ENCODE measurements at places on chromosomes 12 and 14. TPM values are rescaled to one million over a fixed set of nuclear protein-coding genes. Genes with fewer than 3 reads are reported as not detected.

GRCh38 chr14:54642801-54643695 is 76.1 kb downstream of the SAMD4A start:
- no peaks in the 10 kb centered on the region for H3K27me3 ChIP-seq
- H3K36me3 ChIP-seq = no peaks in the 10 kb centered on the region
- peak overlapping the region; percentile 37 for H3K27ac ChIP-seq
- peaks cover 44% of the 10 kb centered on the region for H3K4me1 ChIP-seq
- no peak for DNase-seq

The SERPINA5 gene
- total RNA-seq = 1.8 TPM

The AREL1 gene
- total RNA-seq = 14.7 TPM

The RPL10L gene
- total RNA-seq = not detected

The PPFIA2 gene
- total RNA-seq = not detected

- H3K27ac ChIP-seq = no peak overlapping the region
- no peaks in the 10 kb centered on the region for H3K27me3 ChIP-seq
- no peak overlapping the region for H3K4me3 ChIP-seq
- H3K4me1 ChIP-seq = no peaks in the 10 kb centered on the region
- H3K36me3 ChIP-seq = no peaks in the 10 kb centered on the region
Observed at GRCh38 chr12:41558671-41559070, 370.6 kb downstream of the PDZRN4 start.

The SMCO2 gene
- total RNA-seq = not detected

DNA sequence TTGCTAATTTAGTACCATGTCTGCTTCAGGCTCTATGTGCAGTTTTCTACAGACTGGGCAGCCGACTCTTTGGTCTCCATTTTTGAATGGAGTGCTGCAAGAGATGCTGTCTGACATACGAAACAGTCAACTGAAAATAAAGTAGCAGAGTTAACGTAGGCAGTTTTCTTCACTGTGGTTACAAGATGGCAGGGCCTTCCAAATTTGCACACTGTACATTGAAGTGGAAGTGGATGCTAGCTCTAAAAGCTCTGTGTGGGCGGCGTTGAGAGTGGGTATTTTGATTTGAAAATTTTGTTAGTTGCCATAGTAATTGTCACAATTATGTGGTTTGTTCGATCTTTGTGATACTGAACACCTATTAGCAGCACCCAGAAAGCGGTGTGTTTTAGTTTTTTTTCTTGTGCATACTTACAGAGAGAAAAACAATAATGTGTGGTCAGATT is 154.9 kb upstream of the ATP2B1 start:
- H3K4me1 ChIP-seq = peaks cover 10% of the 10 kb centered on the region
- DNase-seq = no peak
- no peaks in the 10 kb centered on the region for H3K27me3 ChIP-seq
- no peaks in the 10 kb centered on the region for H3K36me3 ChIP-seq

- peaks cover 25% of the 10 kb centered on the region for H3K4me1 ChIP-seq
- H3K36me3 ChIP-seq = no peaks in the 10 kb centered on the region
- H3K4me3 ChIP-seq = no peak overlapping the region
- H3K27ac ChIP-seq = peak overlapping the region; percentile 84
Observed at GRCh38 chr14:76946753-76947077, 81.8 kb downstream of the IRF2BPL start.

DNA sequence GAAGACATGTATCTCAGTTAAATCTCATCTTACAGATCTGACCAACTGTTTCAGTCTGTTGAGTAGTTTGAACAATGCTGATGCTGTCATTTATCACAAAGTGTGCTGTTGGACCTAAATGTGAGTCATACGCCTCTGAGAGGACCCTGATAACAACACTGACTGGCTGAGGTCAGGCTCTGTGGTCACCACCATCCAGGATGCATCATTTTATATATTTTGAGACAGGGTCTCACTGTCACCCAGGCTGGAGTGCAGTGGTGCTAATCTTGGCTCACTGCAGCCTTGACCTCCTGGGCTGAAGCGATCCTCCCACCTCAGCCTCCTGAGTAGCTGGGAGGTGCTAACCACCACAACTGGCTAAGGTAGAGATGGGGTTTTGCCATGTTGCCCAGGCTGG is 181.0 kb upstream of the RGS6 start:
- no peaks in the 10 kb centered on the region for H3K4me1 ChIP-seq
- no peaks in the 10 kb centered on the region for H3K27me3 ChIP-seq
- H3K4me3 ChIP-seq = no peak overlapping the region
- no peak overlapping the region for H3K27ac ChIP-seq
- no peaks in the 10 kb centered on the region for H3K36me3 ChIP-seq

- H3K27ac ChIP-seq = no peak overlapping the region
- H3K4me3 ChIP-seq = no peak overlapping the region
- no peak for DNase-seq
- no peaks in the 10 kb centered on the region for H3K36me3 ChIP-seq
- H3K27me3 ChIP-seq = no peaks in the 10 kb centered on the region
Observed at GRCh38 chr12:22738945-22739344, 114.0 kb downstream of the ETNK1 start.

- no peak overlapping the region for H3K4me3 ChIP-seq
- no peaks in the 10 kb centered on the region for H3K36me3 ChIP-seq
- peaks cover 86% of the 10 kb centered on the region for H3K4me1 ChIP-seq
Observed at GRCh38 chr12:116196752-116197718, 80.5 kb downstream of the MED13L start.

DNA sequence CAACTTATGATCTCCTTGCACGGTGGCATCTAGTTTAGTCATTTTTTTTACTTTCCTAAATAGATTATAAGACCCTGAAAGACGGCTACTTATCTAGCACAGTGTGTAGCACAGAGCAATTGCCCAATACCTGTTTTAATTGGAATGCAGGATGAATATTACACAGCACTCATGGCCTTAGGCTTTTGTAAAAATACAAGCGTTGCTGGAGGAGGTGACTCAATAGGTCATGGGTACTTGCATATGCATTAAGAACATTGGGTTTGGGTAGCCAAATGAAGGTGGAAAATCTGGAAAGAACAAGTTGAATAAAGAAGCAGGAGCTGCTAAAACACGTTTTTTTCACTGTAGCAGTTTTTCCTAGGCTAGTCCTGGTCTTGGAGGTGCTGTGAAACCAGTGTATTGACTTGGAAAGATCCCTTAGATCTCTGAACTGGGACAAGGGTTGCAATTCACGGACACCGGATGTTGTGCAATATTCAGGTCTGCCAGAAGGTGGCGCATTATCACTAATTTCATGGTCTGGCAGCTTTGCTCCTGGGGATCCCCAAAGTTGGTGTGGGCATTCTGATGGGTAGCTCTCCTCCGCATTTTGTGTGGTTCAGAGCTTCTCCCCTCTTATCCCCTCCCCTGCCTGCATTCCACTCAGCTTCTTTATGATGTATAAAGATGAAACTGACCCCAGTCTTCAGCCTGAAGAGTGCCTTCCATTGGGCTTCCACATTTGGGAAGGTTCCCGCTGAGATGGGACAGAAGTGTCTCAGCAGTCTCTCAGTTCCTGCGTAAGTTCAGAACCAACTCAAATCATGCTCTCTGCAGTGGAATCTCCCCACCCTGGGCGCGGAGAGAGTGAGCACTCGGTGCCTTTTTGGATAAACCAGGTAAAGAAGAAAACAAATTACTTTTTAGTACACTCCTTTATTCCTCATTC is 278.3 kb downstream of the NRXN3 start:
- no peak overlapping the region for H3K27ac ChIP-seq
- no peaks in the 10 kb centered on the region for H3K4me1 ChIP-seq
- H3K36me3 ChIP-seq = no peaks in the 10 kb centered on the region
- no peak overlapping the region for H3K4me3 ChIP-seq
- peak; percentile 25 for DNase-seq

GRCh38 chr12:118979763-118980406 is 1.5 kb upstream of the SRRM4 start:
- H3K36me3 ChIP-seq = no peaks in the 10 kb centered on the region
- H3K27me3 ChIP-seq = peaks cover 42% of the 10 kb centered on the region
- no peak overlapping the region for H3K4me3 ChIP-seq
- H3K27ac ChIP-seq = no peak overlapping the region

GRCh38 chr14:73567951-73568885 is 795 bp upstream of the ACOT2 start:
- no peak for DNase-seq
- peaks cover 28% of the 10 kb centered on the region for H3K4me1 ChIP-seq
- H3K36me3 ChIP-seq = no peaks in the 10 kb centered on the region
- no peaks in the 10 kb centered on the region for H3K27me3 ChIP-seq

GRCh38 chr12:28144059-28144458 is 46.2 kb upstream of the CCDC91 start:
- no peak overlapping the region for H3K27ac ChIP-seq
- DNase-seq = no peak
- H3K36me3 ChIP-seq = no peaks in the 10 kb centered on the region
- no peaks in the 10 kb centered on the region for H3K4me1 ChIP-seq
- H3K4me3 ChIP-seq = no peak overlapping the region

GRCh38 chr12:48187916-48188695 is 4.7 kb downstream of the CCDC184 start:
- H3K36me3 ChIP-seq = no peaks in the 10 kb centered on the region
- peaks cover 3% of the 10 kb centered on the region for H3K4me1 ChIP-seq
- no peak for DNase-seq

- H3K36me3 ChIP-seq = no peaks in the 10 kb centered on the region
- peaks cover 20% of the 10 kb centered on the region for H3K4me1 ChIP-seq
- H3K27ac ChIP-seq = peak overlapping the region; percentile 81
- peak overlapping the region; percentile 17 for H3K4me3 ChIP-seq
Observed at GRCh38 chr14:68780358-68781160, 12.3 kb downstream of the ZFP36L1 start.

GRCh38 chr14:30874999-30875787 is 834 bp downstream of the COCH start:
- H3K4me1 ChIP-seq = no peaks in the 10 kb centered on the region
- no peak for DNase-seq
- H3K4me3 ChIP-seq = peak overlapping the region; percentile 59
- no peak overlapping the region for H3K27ac ChIP-seq

- H3K36me3 ChIP-seq = no peaks in the 10 kb centered on the region
- no peak for DNase-seq
- no peak overlapping the region for H3K27ac ChIP-seq
Observed at GRCh38 chr12:92356425-92356824, 210.8 kb upstream of the BTG1 start.

The ACOT6 gene
- not detected for total RNA-seq

- no peak for DNase-seq
- H3K4me1 ChIP-seq = no peaks in the 10 kb centered on the region
Observed at GRCh38 chr14:87971010-87971409, 22.0 kb downstream of the GALC start.

GRCh38 chr12:15404485-15404884 is 82.2 kb downstream of the PTPRO start:
- no peaks in the 10 kb centered on the region for H3K4me1 ChIP-seq
- H3K4me3 ChIP-seq = no peak overlapping the region
- H3K27ac ChIP-seq = no peak overlapping the region
- no peaks in the 10 kb centered on the region for H3K27me3 ChIP-seq
- H3K36me3 ChIP-seq = no peaks in the 10 kb centered on the region

DNA sequence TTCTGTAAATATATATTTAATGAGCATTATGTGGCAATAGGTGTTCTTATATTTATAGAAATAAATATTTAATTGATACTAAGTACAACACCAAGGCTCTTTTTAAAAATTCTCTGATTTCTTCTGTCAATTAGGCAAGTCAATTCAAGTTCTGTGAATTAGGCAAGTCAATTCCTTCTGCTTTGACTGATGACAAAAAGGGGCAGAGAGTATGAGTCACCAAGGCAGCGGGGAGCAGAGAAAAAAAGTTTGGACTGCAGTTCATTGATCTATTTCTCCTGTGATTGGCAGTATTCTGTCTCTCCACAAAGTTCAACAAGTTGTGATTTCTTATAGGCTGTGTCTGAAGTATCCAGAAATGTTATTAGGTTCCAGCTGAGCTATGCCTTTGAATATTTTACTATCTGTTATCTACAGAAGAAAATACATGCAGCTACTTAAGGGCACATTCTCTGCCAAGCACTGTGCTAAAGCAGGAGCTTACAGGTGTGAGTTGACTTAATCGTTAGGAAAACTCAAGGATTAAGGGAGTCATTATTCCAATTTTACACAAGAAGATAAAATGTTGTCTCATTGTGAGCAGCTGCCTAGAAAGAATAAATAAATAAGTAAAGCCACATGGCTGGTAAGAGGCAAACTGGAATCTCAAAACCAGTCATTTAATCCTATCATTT is 206.4 kb upstream of the ALG10B start:
- no peaks in the 10 kb centered on the region for H3K4me1 ChIP-seq
- no peak overlapping the region for H3K27ac ChIP-seq
- DNase-seq = no peak
- H3K27me3 ChIP-seq = no peaks in the 10 kb centered on the region

- peak; percentile 23 for DNase-seq
- H3K36me3 ChIP-seq = no peaks in the 10 kb centered on the region
- H3K27ac ChIP-seq = peak overlapping the region; percentile 60
- peaks cover 33% of the 10 kb centered on the region for H3K4me1 ChIP-seq
- no peaks in the 10 kb centered on the region for H3K27me3 ChIP-seq
Observed at GRCh38 chr12:93766796-93767523, 89.8 kb downstream of the CRADD start.

The KCTD10 gene
- total RNA-seq = 10.2 TPM

DNA sequence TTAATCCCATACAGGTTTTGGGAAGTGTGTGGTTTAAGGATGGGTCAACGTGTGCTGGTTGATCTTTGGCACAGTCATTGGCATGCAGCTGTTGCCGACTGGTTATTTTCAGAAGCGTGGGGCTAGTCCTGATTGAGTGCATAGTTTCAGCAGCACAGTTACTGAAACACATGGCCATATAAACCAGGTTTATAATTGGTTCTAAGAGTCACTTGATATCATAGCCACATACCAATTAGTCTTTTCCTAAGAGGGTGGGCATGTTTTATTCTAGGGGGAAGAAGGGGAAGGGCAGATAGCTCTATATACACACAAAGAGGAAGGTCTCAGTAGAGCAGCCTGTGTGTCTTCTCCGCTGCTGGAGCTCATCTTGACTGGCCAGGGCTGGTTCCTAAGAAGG is 11.0 kb upstream of the RPS6KL1 start:
- H3K36me3 ChIP-seq = no peaks in the 10 kb centered on the region
- no peak overlapping the region for H3K4me3 ChIP-seq
- peak overlapping the region; percentile 57 for H3K27ac ChIP-seq
- no peaks in the 10 kb centered on the region for H3K27me3 ChIP-seq
- H3K4me1 ChIP-seq = peaks cover 27% of the 10 kb centered on the region

The PTPN21 gene
- total RNA-seq = 5.6 TPM

The PLEKHD1 gene
- not detected for total RNA-seq

The ZC2HC1C gene
- total RNA-seq = 13.1 TPM

- no peaks in the 10 kb centered on the region for H3K4me1 ChIP-seq
- H3K4me3 ChIP-seq = no peak overlapping the region
- DNase-seq = no peak
- no peaks in the 10 kb centered on the region for H3K27me3 ChIP-seq
Observed at GRCh38 chr12:101733166-101733565, 6.1 kb downstream of the SYCP3 start.

The ZDHHC22 gene
- total RNA-seq = not detected

GRCh38 chr12:68581926-68582325 is 28.8 kb upstream of the RAP1B start:
- no peaks in the 10 kb centered on the region for H3K36me3 ChIP-seq
- DNase-seq = no peak
- no peak overlapping the region for H3K27ac ChIP-seq
- H3K4me1 ChIP-seq = no peaks in the 10 kb centered on the region

DNA sequence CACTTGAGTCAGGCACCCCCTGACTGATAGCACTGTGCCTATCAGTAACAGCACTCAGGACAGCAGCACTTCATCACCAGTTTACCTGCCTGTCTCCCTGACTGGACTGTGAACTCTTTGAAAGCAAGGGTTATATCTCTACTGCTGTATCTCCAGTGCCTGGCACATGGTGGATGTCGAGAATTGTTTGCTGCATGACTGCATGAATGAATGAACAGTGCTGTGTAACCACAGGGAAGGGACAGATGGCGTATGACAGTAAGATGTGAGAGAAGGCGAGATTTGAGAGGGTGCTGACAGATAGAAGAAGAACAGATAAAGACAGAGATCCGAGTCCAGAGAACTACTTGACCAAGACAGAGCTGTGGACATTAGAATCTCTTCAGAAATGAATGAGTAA is 29.7 kb downstream of the BRAP start:
- no peak overlapping the region for H3K27ac ChIP-seq
- no peak for DNase-seq
- H3K27me3 ChIP-seq = no peaks in the 10 kb centered on the region

Data from gastrocnemius medialis (tissue), 4 donors.